ENCODE measurements at places on chromosomes 5 and 9.

DNA sequence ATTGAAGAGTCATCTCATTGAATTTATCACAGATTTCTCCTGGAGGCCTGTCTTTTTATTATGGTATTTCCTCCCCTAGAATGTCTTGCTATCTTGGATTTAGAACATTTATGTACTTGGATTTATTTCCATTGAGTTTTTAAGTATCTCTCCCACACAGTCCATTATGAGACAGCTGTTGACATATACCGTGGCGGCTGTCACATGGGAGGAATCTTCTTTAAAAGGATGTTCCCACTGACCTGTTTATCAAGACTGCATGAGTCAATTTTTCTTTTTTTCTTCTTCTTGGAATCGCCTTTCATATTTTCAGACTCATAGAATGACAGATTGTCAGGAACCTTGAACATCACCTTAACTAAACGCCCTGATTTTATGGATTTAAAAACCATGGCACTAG, 2.9 kb upstream of the CAVIN4 start:
- no peak for DNase-seq

DNA sequence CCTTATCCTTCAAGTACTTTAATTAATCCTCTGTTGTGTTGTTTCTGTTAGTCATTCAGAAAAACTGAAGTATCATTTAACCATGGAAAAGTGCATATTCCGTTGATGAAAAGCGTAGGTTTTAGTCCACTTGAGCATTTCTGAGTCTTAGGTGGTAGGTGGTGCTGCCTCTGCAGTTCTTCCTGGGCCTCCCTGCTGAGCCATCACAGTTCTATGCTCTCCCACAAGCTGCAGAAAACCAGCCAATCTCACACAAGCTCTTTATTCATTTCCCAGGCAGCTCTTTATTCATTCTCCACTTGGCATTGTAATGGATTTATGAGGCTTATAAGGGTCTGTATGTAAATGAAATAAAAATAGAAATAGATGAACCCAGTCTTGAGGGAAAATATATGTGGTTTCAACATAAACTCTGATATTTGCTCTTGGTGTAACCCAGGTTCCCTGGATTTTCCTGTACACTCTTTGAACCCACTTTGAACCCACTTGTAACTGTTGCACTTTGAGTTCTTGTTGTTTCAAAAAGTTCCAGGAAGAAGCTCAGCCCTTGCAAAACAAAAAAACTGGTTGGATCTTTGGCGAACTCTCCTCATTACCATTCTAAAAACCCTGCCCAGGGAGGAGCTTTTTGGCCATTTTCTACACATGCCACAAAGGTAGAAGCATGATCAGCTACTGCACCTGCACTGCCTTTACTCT, 56.0 kb downstream of the ZNF510 start:
- no peak for DNase-seq

GRCh38 chr5:174723315-174723978, 935 bp upstream of the MSX2 start:
- no peak for DNase-seq

GRCh38 chr5:54867310-54867944, 118.0 kb downstream of the ESM1 start:
- DNase-seq, result peak; percentile 18

DNA sequence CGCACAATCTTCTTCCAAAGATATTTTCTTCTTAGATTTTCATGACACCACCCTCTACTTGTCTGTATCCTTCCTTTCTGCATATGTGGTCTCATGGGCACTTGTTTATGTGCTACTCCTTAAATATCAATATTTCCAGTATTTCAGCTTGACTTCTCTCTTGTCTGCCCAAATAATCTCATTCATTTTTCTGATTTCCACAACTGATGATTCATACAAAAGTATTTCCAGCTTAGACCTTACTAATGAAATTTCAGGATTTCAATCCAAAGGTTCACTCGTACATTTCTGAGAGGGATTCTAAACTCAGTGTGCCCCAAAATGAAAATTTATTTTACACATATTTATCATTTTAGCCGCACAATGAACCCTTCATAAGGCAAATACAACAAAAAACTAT, 928.9 kb upstream of the C9orf72 start:
- DNase-seq, result no peak

All from NCI-H774 (cell line).